ENCODE measurements at places on chromosomes 3 and 15. TPM values are rescaled to one million over a fixed set of nuclear protein-coding genes. Genes with fewer than 3 reads are reported as not detected.

DNA sequence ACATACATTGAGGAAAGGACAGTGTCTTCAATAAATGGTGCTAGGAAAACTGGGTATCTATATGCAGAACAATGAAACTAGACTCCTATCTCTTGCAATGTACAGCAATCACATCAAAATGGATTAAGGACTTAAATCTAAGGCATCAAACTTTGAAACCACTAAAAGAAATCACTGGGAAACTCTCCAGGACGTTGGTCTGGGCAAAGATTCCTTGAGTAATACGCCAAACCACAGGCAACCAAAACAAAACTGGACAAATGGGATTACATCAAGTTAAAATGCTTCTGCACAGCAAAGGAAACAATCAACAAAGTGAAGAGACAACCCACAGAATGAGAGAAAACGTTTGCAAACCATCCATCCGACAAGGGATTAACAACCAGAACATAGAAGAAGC lies 14.5 kb downstream of the LAMP3 start:
- no peak for DNase-seq

GRCh38 chr3:62370858-62371719 lies 2.3 kb downstream of the FEZF2 start:
- DNase-seq = no peak

DNA sequence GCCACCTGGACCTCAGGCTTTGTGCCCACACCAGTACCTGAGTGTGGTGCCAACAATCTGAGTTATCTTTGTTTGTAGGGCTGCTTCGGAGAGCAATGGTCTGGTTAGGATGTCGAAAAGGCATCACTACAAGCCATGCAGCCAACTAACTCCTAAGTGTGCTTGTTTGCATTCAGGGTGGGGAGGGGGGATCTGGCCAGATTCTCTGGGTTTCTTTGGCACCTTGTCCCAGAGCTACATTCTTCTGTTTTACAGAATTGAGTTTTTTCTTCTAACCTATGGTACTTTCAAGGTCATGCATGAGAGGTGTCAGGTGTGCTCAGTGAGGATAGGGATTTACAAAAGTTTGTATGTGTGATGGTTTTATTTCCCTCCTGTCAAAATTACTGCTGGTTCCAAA lies 391.4 kb upstream of the RARB start:
- DNase-seq = no peak

Gene ARHGEF26
- total RNA-seq = 18.4 TPM

DNA sequence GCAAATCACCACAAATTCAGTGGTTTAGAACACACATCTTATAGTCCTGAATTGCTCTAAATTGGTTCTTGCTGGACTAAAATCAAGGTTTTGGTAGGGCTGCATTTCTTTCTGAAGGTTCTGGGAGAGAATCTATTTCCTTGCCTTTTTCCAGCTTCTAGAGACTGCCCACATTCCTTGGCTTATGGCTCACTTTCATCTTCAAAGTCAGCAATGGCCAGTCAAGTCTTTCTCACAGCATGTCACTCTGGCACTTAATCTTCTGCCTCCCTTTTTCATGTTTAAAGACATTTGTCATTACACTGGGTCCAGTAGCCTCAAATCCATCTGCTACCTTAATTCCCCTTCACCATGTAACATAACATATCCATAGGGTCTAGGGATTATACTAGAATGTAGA lies 149.0 kb downstream of the NEK10 start:
- no peak for DNase-seq

DNA sequence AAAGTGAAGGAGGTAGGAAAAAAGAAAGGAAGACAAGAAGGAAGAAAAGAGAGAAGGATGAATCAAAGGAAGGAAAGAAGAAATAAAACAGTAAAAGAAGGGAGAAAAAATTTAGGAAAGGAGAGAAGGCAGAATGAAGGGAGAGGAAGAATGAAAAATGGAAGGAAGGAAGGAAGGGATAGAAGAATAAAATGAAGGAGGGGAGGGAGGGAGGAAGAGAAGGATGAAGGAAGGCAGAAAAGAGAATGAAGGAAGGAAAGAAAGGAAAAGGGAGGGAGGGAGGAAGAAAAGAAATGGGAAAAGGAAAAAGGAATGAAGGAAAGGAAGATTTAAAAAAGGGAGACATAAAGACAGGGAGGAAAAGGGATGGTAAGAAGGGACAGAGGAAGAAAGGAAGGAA lies 393.7 kb upstream of the GRM7 start:
- no peak for DNase-seq

Data from mesenteric fat pad (tissue), 1 donor.